Pericardium fibroblast (primary cell): ENCODE measurements at places on chromosomes 11 and 22. TPM values are rescaled to one million over a fixed set of nuclear protein-coding genes. Genes with fewer than 3 reads are reported as not detected.

The ASCL3 gene
- not detected in 2 replicates for total RNA-seq

The FUT4 gene
- 4.0 and 5.1 TPM in 2 replicates for total RNA-seq

The ART1 gene
- not detected in 2 replicates for total RNA-seq

The ENTHD1 gene
- not detected in 2 replicates for total RNA-seq

The LIF gene
- total RNA-seq: 0.26 and 1.6 TPM in 2 replicates

The POU2AF3 gene
- total RNA-seq: 0.60 TPM in 1 of 2 replicates, not detected in the other

The CST6 gene
- total RNA-seq: 0.70 TPM in 1 of 2 replicates, not detected in the other

The DLG2 gene
- 0.12 and 1.6 TPM in 2 replicates for total RNA-seq

The HEPN1 gene
- total RNA-seq: not detected in 2 replicates

The TCN1 gene
- total RNA-seq: not detected in 2 replicates

The MOGAT2 gene
- not detected in 2 replicates for total RNA-seq

The RAB3IL1 gene
- total RNA-seq: 28.1 and 28.5 TPM in 2 replicates

The MMP13 gene
- total RNA-seq: not detected in 2 replicates

The CHRDL2 gene
- total RNA-seq: not detected in 2 replicates

The OR2D2 gene
- 3.1 TPM in 1 of 2 replicates, not detected in the other for total RNA-seq

The APOC3 gene
- not detected in 2 replicates for total RNA-seq

The ROBO4 gene
- total RNA-seq: 4.3 and 13.4 TPM in 2 replicates

The NLRP14 gene
- not detected in 2 replicates for total RNA-seq

The NCR3LG1 gene
- total RNA-seq: 7.7 and 9.3 TPM in 2 replicates

The PPFIBP2 gene
- 1.3 and 20.7 TPM in 2 replicates for total RNA-seq

The HEPHL1 gene
- not detected in 2 replicates for total RNA-seq

The BCL2L13 gene
- 40.1 and 43.2 TPM in 2 replicates for total RNA-seq

The TNNT3 gene
- 12.3 and 28.9 TPM in 2 replicates for total RNA-seq

The CADM1 gene
- total RNA-seq: 0.09 and 0.82 TPM in 2 replicates

The SPON1 gene
- 13.3 and 59.4 TPM in 2 replicates for total RNA-seq

The ZNRF3 gene
- 3.6 and 3.9 TPM in 2 replicates for total RNA-seq

The TMA7B gene
- not detected in 2 replicates for total RNA-seq

The MAJIN gene
- not detected in 2 replicates for total RNA-seq

The MRTFA gene
- total RNA-seq: 49.2 and 51.8 TPM in 2 replicates

The VSIG10L2 gene
- under 0.01 TPM in 1 of 2 replicates, not detected in the other for total RNA-seq

The FXYD2 gene
- total RNA-seq: not detected in 2 replicates

The BATF2 gene
- 0.12 and 0.51 TPM in 2 replicates for total RNA-seq

The LMO1 gene
- total RNA-seq: not detected in 2 replicates

The KDM4E gene
- not detected in 2 replicates for total RNA-seq

The WNT11 gene
- total RNA-seq: 0.51 and 6.0 TPM in 2 replicates

The LMF2 gene
- 64.2 and 77.0 TPM in 2 replicates for total RNA-seq

The RTCB gene
- 54.8 and 68.4 TPM in 2 replicates for total RNA-seq

The TSGA10IP gene
- not detected in 2 replicates for total RNA-seq

The IL18 gene
- total RNA-seq: 4.1 and 5.2 TPM in 2 replicates

The PANX2 gene
- 0.35 and 0.60 TPM in 2 replicates for total RNA-seq

The OR8B3 gene
- not detected in 2 replicates for total RNA-seq

The APLNR gene
- 3.4 TPM in 1 of 2 replicates, not detected in the other for total RNA-seq

The CCDC73 gene
- not detected in 2 replicates for total RNA-seq

The FOXR1 gene
- not detected in 2 replicates for total RNA-seq

The LUZP2 gene
- total RNA-seq: 2.6 TPM in 1 of 2 replicates, not detected in the other

The CCDC116 gene
- total RNA-seq: not detected in 2 replicates

The BAIAP2L2 gene
- 2.2 and 3.2 TPM in 2 replicates for total RNA-seq

The RIMBP3C gene
- total RNA-seq: 1.1 and 1.3 TPM in 2 replicates

The KCNK7 gene
- 0.09 and 1.2 TPM in 2 replicates for total RNA-seq

The ARHGEF17 gene
- 23.9 and 40.4 TPM in 2 replicates for total RNA-seq

The CEP126 gene
- 0.93 and 1.5 TPM in 2 replicates for total RNA-seq

The OR51B5 gene
- total RNA-seq: not detected in 2 replicates

The ZP1 gene
- 0.34 and 0.93 TPM in 2 replicates for total RNA-seq

The RCOR2 gene
- 7.8 and 8.4 TPM in 2 replicates for total RNA-seq
